ENCODE measurements at places on chromosomes 16 and 17. TPM values are rescaled to one million over a fixed set of nuclear protein-coding genes. Genes with fewer than 3 reads are reported as not detected.
A peak's percentile ranks its signal among the peaks of the same experiment; 100 is the strongest.

SEZ6 gene
- not detected for total RNA-seq

DNA sequence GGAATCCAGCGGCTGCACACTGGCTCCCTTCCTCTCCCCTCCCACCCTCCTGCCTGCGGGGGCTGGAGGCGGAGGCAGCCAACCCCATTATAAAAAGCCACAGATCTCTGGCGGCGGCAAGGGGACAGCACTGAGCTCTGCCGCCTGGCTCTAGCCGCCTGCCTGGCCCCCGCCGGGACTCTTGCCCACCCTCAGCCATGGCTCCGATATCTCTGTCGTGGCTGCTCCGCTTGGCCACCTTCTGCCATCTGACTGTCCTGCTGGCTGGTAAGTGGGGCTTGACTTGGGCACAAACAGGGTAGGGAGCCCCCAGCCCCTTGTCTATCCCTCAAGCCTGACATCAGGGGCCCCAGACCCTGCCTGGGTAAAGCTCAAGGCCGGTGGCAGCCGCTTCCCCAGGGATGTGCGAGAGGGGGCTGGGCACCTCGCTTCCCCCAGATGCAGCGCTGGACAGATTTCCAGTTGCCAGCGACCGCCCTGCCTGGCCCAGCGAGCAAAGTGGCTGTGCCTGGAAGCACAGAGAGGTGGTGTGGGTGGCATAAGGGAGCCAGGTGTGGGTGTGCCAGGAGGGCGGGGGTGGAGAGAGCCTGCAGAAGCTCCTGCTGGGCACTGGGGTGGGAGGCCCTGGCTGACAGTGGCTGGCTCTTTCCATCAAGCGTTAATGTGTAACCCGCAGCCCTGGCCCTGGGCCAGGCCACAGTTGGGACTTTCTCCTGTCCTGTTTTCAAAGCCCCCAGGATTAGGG is at the start of gene CX3CL1:
Gene CX3CL1, plus strand, starts transcription at position 119 of the 745 bp plus-strand sequence. Its CDS starts 79 bp downstream, at position 198.
- no peaks in the 10 kb centered on the region for H3K27me3 ChIP-seq
- H3K36me3 ChIP-seq: no peaks in the 10 kb centered on the region
- H3K27ac ChIP-seq: peak within 1 kb of the TSS; percentile 69
- H3K4me1 ChIP-seq: peaks cover 31% of the 10 kb centered on the region
- no peak for DNase-seq
- peak within 1 kb of the TSS; percentile 59 for H3K4me3 ChIP-seq

DNA sequence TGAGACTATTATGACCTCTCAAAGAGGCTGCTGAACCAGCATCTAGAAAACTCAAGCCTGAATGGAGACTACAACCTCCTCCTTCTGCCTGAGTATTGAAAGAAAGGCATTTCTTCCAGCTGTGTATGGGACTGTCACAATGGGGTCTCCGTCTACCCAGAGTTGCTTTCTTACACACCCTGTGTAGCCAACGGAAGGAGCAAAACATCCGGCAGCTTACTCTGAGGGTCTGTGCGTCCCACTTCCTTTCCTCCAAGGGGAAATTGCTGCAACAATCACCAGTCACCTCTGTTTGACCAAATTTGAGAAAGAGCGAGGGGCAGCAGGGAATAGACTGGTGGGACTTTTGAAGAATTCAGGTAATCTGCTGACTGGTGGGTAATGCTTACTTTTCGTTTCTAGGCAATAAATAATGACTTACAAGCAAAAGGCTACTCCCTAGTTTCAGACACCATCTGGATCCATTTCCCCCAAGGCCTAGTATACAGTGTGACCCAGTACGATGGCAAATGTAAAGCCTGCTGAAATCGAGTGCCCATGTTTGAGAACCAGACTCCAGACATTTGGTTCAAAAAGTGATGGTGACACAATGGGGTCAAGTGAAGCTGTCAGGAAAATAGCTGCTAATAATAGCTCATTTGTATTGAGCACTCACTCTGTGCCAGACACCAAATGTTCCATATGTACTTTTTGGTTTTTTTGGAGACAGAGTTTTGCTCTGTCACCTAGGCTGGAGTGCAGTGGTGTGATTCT is 81.7 kb downstream of the YPEL2 start:
- no peaks in the 10 kb centered on the region for H3K4me1 ChIP-seq
- DNase-seq: no peak
- no peaks in the 10 kb centered on the region for H3K36me3 ChIP-seq

DNA sequence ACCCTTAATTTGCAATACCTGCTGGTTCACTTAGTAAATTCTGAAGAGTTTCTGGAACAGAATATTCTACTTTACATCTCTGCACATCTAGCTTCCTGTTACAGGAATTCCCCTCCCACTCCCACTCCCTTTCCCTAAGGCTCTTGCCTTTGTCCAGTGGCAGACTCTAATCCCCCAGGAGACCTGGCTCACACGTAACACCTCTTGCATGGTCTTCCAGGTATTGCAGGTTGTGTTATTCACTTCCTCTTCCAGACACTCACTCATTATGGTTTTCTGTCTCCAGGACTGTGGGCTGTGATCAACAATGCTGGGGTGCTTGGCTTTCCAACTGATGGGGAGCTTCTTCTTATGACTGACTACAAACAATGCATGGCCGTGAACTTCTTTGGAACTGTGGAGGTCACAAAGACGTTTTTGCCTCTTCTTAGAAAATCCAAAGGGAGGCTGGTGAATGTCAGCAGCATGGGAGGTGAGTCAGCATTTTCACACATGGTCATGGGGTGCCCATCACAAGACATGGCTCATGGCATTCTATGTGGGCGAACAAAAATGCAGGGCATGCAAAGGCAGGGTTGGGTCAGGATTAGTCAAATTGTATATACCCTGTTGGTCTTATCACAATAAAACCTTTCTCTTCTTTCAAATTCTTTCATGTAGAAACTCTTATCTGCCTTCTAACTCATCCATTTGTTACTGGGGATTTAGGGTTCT is 35.8 kb downstream of the HSD17B2 start:
- H3K4me3 ChIP-seq: no peak overlapping the region
- H3K36me3 ChIP-seq: no peaks in the 10 kb centered on the region
- no peaks in the 10 kb centered on the region for H3K27me3 ChIP-seq
- DNase-seq: no peak
- H3K27ac ChIP-seq: no peak overlapping the region

GRCh38 chr16:22210854-22211253 is 4.8 kb downstream of the EEF2K start:
- no peak overlapping the region for H3K4me3 ChIP-seq
- peaks cover 8% of the 10 kb centered on the region for H3K4me1 ChIP-seq
- no peaks in the 10 kb centered on the region for H3K27me3 ChIP-seq
- no peak for DNase-seq

GRCh38 chr17:1773696-1774181 is 11.9 kb downstream of the SERPINF1 start:
- H3K4me3 ChIP-seq: no peak overlapping the region
- peak overlapping the region; percentile 34 for H3K27ac ChIP-seq
- no peaks in the 10 kb centered on the region for H3K36me3 ChIP-seq
- peaks cover 13% of the 10 kb centered on the region for H3K4me1 ChIP-seq
- DNase-seq: no peak

DNA sequence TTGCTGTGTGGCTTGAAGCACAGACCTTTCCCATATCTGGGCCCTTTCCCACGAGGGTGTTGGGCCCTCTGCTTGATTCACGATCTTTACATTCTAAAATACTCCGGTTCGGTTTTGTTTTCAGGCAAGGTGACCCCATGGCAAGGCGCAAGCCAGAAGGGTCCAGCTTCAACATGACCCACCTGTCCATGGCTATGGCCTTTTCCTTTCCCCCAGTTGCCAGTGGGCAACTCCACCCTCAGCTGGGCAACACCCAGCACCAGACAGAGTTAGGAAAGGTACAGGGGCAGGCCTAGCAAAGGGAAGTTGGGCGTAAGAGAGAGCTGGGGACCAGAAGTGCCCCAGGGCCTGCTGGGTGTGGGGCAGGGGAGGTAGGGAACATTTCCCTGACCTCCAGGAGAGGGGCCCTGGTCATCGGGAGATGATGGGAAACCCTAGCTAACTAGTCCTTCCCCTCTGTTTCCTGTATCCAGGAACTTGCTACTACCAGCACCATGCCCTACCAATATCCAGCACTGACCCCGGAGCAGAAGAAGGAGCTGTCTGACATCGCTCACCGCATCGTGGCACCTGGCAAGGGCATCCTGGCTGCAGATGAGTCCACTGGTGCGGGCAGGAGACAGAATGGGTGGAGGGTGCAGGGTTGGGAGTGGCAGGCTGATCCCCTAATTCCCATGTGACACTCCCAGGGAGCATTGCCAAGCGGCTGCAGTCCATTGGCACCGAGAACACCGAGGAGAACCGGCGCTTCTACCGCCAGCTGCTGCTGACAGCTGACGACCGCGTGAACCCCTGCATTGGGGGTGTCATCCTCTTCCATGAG is 1.4 kb downstream of the ALDOA start:
- no peaks in the 10 kb centered on the region for H3K27me3 ChIP-seq
- H3K4me3 ChIP-seq: peak overlapping the region; percentile 92
- peaks cover 43% of the 10 kb centered on the region for H3K4me1 ChIP-seq
- peaks cover 35% of the 10 kb centered on the region for H3K36me3 ChIP-seq
- DNase-seq: no peak
- H3K27ac ChIP-seq: peak overlapping the region; percentile 96

DNA sequence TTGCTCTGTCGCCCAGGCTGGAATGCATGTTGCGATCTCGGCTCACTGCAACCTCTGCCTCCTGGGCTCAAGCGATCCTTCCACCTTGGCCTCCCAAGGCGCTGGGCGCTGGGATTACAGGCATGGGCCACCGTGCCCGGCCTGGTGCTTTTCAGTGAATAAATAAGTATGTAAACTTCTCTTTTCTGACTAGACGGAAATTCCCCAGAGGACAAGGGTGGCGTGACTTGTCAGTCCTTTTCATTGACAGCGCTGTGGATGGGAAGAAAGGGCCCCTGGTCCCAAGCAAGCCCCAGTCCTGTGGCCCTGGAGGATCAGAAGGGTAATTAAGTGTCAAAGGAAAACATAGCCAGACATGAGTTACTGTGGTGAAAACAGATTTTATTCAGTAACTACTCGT is 9.6 kb upstream of the SPN start:
- DNase-seq: no peak
- H3K27me3 ChIP-seq: no peaks in the 10 kb centered on the region
- no peak overlapping the region for H3K4me3 ChIP-seq
- no peaks in the 10 kb centered on the region for H3K36me3 ChIP-seq
- H3K27ac ChIP-seq: no peak overlapping the region
- H3K4me1 ChIP-seq: no peaks in the 10 kb centered on the region

TEX19 gene
- total RNA-seq: 0.21 TPM

DNA sequence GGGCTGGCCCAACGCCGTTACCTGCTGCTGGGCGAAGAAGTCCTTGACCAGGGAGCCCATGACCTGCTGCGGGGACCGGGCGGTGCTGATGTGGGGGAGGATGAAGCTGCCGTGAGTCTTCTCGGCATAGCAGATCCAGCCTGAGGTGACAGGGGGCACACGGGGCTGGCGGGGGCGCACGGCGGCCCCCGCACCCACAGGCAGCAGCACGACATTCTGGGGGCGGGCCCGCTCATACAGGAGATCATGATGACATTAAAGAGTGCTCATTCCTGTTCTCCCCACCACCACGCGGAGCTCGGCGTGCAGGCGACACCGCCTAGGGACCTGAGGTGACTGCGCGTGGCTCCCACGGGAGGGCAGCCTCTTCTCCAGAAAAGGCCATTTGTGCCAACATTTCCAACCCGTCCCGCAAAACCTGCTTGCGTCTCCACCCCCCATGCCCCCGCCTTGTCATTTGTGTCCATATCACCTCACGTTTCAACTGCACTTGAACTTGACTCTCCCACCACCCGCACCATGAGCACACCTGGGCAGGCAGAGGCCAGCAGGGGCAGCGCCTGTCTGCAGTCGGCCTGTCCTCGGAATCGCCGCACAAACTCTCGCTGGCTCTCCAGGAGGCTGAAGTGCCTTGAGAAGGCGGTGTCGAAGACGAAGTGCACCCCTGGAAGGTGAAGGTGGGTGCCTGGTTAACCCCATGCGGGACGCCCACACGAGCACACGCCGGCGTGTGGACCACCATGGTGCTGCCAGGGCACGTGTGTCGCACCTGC is 6.4 kb downstream of the CIAO3 start:
- no peak overlapping the region for H3K27ac ChIP-seq
- no peak overlapping the region for H3K4me3 ChIP-seq
- H3K4me1 ChIP-seq: peaks cover under 1% of the 10 kb centered on the region
- H3K27me3 ChIP-seq: no peaks in the 10 kb centered on the region
- no peak for DNase-seq
- peaks cover 2% of the 10 kb centered on the region for H3K36me3 ChIP-seq

- H3K36me3 ChIP-seq: no peaks in the 10 kb centered on the region
- no peak overlapping the region for H3K27ac ChIP-seq
- no peaks in the 10 kb centered on the region for H3K4me1 ChIP-seq
- no peak for DNase-seq
Observed at GRCh38 chr17:66803474-66803951, 31.4 kb upstream of the CACNG5 start.

DNA sequence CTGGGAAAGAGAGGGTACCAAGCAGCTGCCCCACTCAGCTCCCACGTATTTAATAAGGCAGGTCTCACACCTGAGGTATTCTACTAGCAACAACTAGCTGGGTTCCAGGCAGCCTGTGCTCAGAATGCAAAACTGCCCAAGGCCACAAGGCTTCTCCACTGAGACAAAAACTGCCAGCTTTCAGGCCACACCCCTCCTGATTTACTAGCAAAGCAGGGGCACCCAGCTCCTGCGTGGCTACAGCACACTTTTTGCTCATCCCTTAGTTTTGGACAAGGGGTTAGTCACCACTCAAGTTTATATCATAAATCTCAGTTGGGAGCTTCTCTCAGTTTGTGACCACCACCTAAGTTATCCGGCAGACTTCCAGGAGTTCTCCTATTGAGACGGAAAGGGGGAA is 494.6 kb downstream of the CDH11 start:
- H3K36me3 ChIP-seq: no peaks in the 10 kb centered on the region
- H3K4me3 ChIP-seq: no peak overlapping the region
- H3K27ac ChIP-seq: no peak overlapping the region
- H3K27me3 ChIP-seq: no peaks in the 10 kb centered on the region
- no peak for DNase-seq

DNA sequence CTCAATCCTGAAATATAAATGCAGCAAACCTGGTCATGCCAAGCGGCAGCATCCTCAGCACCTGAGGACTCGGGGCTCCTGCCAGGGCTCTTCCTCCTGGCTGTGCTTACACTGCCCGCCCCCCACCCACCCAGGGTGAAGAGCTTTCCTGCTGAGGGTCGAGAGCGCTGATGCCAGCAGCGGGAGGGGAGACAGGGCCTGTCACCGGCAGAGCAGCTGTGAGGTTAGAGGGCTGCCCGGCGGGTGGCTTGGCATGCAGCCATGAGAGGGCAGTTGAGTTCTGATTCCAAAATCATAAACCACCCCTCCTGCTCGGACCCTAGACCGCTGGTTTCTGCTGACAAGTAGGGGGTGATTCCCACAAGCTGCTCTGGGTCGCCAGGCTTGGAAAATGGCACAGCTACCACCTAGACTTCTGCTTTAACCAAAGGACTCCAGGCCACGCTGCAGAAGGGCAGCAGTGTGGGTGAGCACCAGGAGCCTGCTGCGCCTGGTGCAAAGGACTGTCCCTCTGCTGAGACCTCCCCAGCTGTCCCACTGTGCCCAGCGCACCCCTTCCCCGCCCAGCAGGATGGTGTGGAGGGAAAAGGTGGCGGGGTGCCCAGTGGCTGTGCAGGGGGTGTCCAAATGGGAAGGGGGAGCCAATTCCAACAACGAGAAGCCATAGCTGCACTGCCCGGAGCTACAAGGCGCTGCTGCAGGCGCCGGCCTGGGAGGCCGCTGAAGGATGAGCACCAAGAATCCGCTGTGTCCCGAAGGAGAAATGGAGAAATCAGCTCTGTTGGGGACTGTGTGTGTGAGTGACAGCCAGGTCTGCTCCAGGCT is 26.6 kb downstream of the MXRA7 start:
- no peak overlapping the region for H3K27ac ChIP-seq
- no peak for DNase-seq
- no peaks in the 10 kb centered on the region for H3K36me3 ChIP-seq
- H3K4me3 ChIP-seq: no peak overlapping the region
